ENCODE measurements at places on chromosomes 3 and 15.

- no peak for DNase-seq
These were observed 167.2 kb downstream of the KCNMB2 start for GRCh38 chr3:178703268-178703975.

GRCh38 chr15:66895794-66896453, 169.5 kb upstream of the SMAD3 start:
- DNase-seq: no peak

- DNase-seq: no peak
These were observed 32.0 kb downstream of the HRH1 start for GRCh38 chr3:11186318-11186692.

GRCh38 chr15:28922707-28923012, 36.9 kb downstream of the APBA2 start:
- no peak for DNase-seq

- no peak for DNase-seq
These were observed 311.2 kb downstream of the OCA2 start for GRCh38 chr15:27787931-27788330.

GRCh38 chr3:159038405-159038804, 236.6 kb downstream of the MFSD1 start:
- DNase-seq: no peak

GRCh38 chr3:10334459-10334858, 13.5 kb upstream of the SEC13 start:
- no peak for DNase-seq

DNA sequence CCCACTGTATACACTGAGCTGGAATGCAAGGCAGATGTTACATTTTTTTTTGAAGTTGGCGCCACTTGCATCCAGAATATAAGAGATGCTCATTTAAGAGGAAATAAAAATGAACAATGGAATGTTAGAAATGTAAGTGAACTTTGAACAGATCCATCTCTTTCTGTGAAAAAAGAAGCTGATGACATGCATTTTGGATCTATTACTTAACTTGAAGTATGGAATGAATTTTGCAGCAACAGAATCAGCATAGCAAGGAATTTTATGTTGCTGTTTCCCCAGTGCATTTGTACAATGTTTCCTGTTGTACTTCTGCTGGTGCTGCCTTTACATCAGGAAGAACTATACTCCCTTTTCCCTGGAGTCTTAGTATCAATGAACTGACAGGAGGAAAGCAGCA, 178.2 kb downstream of the LSAMP start:
- DNase-seq: no peak

DNA sequence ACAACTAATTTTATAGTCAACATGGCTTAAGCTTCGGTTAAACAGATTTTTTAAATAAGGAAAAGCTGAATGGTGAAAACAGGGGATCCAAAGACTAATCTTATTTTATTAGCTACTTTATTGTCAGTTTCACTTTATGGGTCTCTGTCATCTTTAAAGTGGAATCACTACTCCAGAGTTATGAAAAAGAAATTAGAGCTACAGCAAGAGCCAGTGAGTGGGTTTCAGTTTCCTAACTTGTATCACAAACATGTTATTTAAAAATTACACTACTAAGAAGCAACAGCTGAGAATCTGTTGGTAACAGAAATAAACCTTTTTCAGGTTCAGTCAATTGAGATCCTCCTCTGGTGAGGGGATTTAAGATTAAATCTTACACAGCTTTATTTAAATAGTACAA, 10.0 kb downstream of the PHC3 start:
- DNase-seq: no peak

DNA sequence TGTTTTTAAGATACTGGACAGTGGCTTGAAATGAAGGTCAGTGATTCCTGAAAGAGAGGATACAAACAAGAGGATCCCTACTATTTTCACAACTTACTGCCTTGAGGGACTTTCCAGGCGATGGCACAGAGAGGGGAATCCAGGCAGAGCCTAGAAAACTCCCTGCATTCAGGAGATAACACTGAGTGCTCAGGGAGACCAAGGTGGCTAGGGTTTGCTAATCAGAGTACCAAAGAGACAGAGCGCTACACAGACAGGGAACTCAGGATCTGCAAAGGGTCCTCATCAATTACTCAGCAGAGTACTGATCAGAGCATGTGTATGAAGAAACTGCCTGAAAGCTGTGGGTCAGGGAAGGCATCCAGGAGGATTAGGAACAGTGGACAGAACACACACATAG, 11.7 kb upstream of the MRPS22 start:
- DNase-seq: no peak

GRCh38 chr15:49242820-49243219, 72.8 kb downstream of the GALK2 start:
- no peak for DNase-seq

GRCh38 chr3:129120254-129121004, 1.2 kb downstream of the RAB43 start:
- no peak for DNase-seq

GRCh38 chr3:115833074-115833473, 209.8 kb downstream of the GAP43 start:
- no peak for DNase-seq

DNA sequence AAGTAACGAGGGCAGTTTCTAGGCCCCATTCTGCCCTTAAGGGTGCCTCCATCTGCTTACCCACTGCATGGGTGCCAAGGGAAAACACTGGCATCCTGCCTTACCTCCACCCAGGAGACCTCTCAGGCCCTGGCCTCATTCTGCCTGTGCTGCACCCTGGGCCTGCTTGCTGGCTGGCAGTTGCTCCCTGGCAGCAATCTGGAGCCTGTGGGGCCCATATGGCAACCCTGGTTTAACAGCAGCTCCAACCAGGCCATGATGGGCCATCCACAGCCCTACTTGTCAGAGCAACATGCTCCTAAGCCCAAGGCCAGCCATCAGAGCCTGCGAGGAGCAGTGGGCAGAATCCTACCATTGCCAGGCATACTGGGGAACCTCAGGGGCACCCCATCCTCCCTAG, 3.7 kb downstream of the C3orf18 start:
- no peak for DNase-seq

- DNase-seq: no peak
These were observed 77.9 kb downstream of the APBA2 start for GRCh38 chr15:28963711-28964081.

DNA sequence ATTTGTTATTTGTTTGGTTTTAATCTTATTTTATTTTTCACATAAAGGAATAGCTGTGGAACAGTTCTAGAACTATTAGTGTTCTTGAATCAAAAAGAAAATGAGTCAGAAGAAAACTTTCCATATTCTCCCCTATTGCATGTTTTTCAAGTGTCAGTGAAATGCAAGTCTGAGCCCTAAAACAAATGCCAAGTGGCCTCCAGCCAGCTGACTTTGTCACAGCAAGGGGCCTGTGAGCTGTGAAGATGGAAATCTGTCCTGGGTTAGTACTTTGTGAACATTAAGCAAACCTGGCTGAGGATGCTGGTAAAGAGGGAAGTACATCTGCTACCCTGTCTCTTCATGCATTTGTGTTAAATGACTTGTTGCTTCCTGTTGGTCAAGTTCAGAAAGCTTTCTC, 14.2 kb downstream of the LRRC49 start:
- no peak for DNase-seq

GRCh38 chr3:101379658-101380376, 59.4 kb upstream of the IMPG2 start:
- DNase-seq: no peak

GRCh38 chr15:75178171-75178937, 23.3 kb upstream of the C15orf39 start:
- DNase-seq: no peak

- DNase-seq: no peak
These were observed 482.5 kb upstream of the WNT5A start for GRCh38 chr3:55969634-55970033.

Measured in GOT3 (cell line).